Activated CD8-positive, alpha-beta memory T cell treated with anti-CD3 and anti-CD28 coated beads, Interleukin-2, amount 50 U/mL, for 4 hours (primary cell): ENCODE measurements at places on chromosomes 12 and 14.

DNA sequence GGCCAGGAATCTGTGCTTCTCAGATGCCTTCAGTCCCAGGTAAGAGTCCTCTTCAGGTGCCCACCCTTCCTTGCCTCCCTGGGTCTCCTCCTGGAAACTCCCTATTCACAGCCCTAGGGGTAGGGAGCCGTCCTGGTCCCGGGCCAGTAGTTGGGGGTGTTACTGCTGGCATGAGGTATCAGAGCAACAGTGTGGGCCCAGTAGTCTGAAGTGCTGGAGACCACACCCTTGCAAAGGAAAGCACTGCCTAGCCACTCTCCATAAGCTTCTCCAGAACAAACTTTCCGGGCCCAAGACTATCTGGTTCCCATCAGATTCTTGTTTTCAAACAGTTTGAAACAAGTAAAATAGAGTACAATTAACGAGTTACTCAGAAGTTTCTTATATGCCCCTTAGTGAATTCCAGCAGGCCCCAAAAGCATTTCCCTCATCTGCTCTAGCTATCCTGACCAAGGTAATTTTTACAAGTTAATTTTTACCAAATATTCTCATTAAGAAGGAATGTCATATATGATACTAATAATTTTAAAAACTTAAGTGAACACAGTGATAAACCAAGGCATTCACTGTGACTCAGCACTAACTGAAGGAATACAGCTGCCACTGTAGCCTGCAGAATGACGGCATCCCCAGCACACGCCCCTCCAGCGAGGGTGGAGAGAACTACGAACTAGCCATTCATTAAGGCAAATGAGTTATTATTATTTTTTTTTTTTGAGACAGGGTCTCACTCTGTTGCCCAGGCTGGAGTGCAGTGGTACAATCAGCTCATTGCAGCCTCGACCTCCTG, 49.4 kb downstream of the MOK start:
- no peak for DNase-seq

DNA sequence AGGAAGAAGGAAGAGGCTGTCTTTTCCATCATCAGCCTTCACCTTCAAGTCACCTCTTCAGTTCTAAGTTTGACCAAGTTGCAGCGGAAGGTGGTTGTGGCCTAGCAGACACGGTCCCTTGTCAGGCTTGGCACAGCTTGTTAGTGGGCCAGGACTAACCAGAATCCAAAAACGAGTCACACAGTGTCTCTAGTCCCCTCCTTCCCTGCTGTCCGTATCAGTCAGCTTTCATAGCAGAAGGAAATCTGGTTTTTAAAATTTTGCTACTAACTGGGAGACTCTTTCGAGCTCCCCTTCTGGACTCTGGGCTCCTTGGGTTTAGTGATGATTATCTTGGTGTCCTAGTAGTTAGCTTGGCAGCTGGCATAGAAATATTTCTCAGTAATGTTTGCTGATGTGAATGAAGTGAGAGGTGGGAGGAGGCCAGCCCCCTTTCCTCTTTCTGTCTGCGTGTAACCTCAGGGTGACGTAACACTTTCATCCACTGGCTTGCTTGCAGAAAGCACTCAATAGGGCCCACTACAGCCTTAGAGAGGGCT, 3.8 kb downstream of the ETV6 start:
- peak; percentile 36 for DNase-seq

- DNase-seq: no peak
These were observed 208.5 kb downstream of the ANO2 start for GRCh38 chr12:5736527-5736926.

DNA sequence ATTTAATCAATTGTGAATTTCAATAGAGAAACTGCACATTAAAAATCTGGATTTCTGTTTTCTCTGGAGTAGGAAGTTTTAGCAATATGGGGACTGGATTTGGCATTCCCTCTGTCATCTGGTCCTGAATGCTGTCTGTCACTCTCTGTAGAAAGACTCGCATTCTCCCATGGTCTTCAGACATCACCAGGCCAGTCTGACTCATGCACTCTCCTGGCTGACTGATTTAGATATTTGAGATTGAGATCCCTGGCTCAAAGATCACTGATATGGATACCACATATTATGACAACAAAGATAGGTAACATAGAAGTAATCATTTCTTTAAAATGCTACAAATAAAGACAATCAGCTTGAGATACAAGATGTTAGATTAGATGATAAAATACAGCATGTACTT, 524.5 kb downstream of the GALC start:
- DNase-seq: no peak

- no peak for DNase-seq
These were observed 5.6 kb downstream of the TMED10 start for GRCh38 chr14:75170772-75171171.

DNA sequence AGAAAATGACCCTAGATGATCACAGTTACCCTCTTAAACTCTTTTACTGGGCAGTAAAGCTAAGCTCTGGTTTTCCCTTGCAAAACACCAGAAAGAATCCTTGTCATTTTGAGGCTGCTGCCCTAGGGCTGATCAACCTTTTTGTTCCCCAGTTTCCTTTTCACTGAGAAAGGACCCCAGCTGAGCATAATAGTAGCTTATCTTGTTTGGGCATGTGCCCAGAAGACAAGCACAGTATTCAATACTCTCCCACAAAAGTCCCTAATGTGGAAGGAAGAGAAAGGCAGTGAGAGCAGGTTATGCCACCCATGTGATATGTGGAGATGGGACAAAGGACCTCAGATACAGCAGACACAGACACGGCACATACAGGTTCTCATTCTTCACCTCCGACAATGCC, 332.6 kb upstream of the TMPO start:
- DNase-seq: no peak

DNA sequence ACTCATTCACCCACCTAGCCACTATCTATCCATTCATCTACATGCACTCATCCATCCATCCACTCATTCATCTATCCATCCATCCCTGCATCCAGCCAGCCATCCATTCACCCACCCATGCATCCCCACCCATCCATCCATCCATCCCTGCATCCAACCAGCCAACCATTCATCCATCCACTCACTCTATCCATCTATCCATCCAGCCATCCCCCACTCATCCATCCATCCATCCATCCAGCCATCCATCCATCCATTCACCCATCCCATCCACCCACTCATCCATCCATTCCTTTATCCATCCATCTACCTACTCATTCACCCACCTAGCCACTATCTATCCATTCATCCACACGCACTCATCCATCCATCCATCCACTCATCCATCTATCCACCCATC, 73.1 kb downstream of the NOC4L start:
- DNase-seq: no peak

- no peak for DNase-seq
These were observed 178.7 kb upstream of the SOX5 start for GRCh38 chr12:24127919-24128721.

GRCh38 chr12:52323416-52324152, 2.4 kb upstream of the KRT83 start:
- no peak for DNase-seq

- DNase-seq: peak; percentile 60
These were observed 8.6 kb upstream of the GPR68 start for GRCh38 chr14:91252871-91253794.

- no peak for DNase-seq
These were observed 146.8 kb downstream of the C12orf42 start for GRCh38 chr12:103348935-103349334.

DNA sequence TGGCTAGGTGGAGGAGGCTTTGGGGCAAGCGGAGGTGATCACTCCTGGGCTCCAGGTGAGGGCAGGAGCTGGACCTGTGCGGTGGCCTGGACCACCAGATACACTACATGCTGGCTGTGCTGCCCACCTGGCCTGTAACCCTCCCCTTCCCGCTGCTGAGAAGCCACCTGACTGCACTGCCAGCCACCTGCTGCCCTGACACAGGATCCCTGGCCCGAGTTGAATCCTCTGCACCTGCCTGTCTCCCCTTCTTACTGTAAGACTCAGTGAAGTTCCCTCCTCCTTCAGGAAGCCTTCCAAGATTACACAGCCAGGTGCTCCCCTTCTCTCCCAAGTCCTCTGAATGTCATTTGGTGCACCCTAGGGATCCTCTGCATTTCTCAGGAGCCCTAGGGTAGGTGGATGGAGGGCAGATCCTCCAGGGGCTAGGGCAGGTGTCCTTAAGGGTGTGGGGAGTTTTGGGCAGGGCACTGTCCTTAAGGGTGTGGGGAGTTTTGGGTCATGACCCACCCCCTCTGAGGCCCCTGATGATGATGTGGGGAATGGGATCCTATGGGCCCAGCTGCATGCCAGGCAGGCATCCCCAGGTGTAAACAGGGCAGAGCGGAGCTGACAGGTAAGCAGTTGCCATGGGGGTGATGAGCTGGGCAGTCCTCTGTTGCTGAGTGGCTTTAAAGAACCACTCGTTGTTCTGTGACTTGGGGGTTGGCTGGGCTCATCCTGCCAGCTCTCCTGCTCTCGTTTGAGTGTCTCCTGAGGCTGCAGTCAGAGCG, 6.7 kb upstream of the MTA1 start:
- no peak for DNase-seq

DNA sequence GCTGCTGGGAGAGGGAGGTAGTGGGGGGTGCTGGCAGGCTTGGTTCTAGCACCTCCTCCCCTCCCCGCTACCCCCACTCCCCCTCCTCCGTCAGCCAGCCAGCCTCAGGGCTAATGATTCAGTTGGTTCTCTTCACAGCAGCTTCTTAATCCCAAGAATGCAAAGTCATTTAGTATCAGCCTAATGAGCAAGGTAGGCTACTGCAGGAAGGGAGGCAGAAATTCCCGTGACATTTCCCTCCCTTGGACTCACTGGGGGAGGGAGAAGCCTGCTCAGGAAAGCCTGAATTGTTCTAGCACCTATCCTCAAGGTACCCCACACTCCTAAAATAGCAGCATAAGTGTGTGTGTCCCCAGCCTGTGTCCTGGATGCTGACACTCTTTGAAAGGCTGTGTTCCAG, 29.8 kb downstream of the ITPK1 start:
- DNase-seq: no peak

DNA sequence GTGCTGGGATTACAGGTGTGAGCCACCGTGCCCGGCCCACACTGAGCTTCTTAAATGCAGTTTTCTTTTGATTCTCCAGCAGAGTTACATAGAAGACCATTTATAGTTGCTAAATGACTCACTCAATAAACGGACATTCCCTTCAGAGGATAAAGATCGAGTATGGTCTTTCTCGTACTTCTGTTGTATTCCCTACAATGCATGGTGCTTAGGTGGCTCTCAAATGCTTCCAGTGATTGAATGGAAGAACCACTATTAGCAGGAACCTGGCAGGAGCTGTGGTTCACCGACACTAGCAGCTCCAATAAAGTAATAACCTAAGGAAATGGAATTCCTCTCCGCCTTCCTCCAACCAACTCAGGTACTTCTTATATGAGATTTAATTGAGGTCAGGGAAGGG, 3.9 kb upstream of the GPRC5A start:
- no peak for DNase-seq

- no peak for DNase-seq
These were observed 38.8 kb downstream of the NTF3 start for GRCh38 chr12:5470703-5471102.

GRCh38 chr12:98217257-98217656, 298.1 kb upstream of the TMPO start:
- DNase-seq: no peak

GRCh38 chr14:23047751-23048693, 6.0 kb downstream of the PSMB11 start:
- no peak for DNase-seq

GRCh38 chr12:132099739-132100138, 44.4 kb downstream of the DDX51 start:
- no peak for DNase-seq

GRCh38 chr14:35341454-35341750, 49.2 kb downstream of the PSMA6 start:
- DNase-seq: no peak

- no peak for DNase-seq
These were observed 161.0 kb downstream of the CRADD start for GRCh38 chr12:93838193-93838592.

- DNase-seq: no peak
These were observed 7.8 kb downstream of the NIN start for GRCh38 chr14:50823051-50823761.

DNA sequence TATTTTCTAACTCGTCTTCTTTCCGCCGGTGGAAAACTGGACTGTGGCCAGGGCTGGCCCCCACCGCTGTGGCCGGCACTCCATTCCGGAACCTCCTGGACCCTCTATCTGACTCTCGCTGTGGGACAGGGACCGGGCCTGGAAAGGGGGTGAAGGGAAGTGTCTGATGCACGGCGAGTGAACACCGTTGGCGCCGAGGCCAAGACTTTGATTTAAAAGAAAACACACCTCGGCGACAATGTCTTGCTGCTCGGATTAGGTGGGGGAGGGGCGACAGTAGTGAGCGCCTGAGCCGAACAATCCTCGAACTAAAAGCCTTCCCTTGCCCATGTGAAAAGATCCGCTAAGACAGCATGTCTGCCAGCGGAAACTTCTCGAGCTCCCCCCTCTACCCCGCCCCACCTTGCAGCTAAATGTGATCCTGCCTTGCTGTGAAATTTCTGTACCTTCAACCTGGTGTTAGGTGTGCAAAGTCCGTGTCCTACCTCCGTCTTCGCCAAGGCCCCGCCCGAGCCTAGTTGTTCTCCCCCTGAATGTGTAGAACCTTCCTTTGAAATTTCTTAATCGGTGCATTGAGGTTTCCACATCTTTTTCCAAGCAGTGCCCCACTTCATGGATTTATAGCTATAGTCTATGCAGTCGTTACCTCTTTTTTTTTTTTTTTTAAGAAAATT, 862 bp upstream of the HOTAIR start:
- DNase-seq: no peak

DNA sequence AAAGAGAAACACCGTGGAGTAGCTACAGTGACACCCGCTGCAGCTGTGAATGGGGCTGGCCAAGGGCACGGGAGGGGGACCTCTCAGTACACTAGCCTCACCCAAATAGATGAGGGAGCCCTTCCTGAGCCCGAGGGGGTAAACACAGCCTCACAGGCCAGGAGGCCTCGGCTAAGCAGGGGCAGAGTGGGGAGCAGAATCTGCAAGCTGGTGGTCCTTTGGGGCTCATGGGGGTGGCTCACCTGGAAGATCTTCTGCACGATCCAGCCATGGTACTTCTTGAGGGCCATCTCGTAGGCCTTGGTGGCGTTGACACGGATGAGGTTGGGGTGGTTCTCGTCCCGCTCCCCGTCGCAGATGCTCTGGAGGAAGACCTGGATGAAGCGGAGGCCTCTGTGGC, 22.2 kb upstream of the TRPV4 start:
- DNase-seq: no peak

GRCh38 chr12:4250691-4251090, 22.9 kb upstream of the CCND2 start:
- DNase-seq: no peak

DNA sequence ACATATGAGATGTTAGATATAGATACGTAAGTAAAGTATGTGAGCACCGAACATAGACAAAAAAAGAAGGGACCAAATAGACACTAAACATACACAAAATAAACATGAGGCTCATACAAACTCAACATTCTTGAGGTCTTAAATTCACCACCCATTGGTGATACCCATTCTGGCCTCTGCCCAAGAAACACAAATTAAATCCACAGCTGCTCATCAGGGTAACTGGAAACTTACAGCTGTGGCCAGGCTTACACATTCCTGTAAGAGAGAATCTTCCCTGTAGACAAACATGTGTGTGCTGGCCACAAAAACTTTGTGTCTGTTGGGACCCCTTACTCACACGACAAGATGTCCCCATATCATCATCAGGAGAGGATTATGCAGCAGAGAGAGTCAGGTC, 22.4 kb downstream of the MAGOHB start:
- DNase-seq: no peak

GRCh38 chr14:68905107-68905895, 73.8 kb downstream of the ACTN1 start:
- DNase-seq: no peak
